AG08396 (cell line): ENCODE measurements at places on chromosomes 11 and 22.

GRCh38 chr11:45096636-45097035, 49.8 kb upstream of the PRDM11 start:
- DNase-seq = no peak

- no peak for DNase-seq
These were observed 299.6 kb downstream of the KIRREL3 start for GRCh38 chr11:126700768-126701519.

DNA sequence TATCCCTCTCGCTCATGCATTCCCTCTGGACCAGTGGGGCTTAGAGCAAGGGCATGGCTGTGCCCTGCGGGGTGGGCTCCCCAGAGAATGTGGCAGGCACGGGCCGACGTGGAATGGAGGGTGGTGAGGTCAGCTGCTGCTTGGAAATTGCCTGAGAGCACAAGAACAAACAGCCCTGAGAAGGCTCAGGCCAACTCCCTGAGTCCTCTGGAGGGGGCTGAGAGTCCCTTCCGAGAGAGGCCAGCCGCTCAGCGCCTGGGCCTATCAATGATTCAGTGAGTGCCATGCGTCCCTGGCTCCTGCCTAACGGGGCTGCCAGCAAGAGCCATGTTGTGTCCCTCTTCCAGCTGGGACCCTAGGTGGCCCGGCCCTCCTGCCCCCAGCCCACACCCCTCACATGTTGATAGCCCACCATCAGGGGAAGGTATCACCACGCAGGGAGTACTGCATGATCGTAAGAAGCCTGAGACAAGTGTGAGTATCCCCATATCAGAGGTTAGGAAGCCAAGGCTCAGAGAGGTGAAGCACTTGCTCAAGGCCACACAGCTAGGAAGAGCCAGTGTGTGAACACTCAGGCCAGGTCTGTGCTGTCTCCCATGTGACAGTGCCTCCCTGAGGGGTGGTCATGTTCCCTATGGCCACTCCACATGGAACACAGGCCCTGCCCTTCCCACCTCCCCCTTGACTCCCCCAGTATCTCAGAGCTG, 55.8 kb downstream of the NECTIN1 start:
- DNase-seq = no peak

GRCh38 chr11:78179459-78180071, 8.9 kb downstream of the KCTD21 start:
- no peak for DNase-seq

DNA sequence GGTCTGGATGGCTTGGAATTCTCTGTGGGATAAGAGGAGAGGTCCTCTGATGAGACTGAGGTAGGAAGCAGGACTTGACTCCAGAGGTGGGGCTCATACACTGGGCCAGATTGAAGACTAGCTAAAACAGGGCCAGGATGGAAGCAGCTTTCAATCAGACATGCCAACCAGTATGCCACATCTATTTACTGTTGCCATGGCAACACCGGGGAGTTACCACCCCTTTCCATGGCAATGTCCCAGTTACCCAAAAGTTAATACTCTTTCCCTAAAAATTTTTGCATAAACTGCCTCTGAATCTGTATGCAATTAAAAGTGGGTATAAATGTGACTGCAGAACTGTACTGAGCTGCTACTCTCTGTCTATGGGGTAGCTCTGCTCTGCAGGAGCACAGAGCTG, 247.5 kb upstream of the ZBED5 start:
- no peak for DNase-seq

DNA sequence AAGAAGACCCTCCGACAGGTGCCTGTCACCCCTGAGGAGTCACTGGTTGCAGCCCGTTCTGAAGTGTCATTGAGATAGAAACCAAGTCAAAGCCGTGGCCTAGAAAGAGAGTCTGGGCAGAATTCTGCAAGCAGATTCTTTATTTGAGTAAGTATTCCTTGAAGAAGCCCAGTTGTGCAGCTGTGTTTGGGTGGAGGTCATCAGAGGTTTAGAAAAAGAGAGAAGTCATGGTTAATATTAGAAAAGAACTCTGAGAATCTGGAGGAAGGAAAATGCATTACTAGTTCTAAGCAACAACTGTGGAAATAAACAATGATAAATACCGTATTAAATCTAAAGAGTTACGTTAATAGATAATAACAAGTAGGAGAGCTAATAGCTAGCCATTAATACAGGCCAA, 118.8 kb upstream of the KIRREL3 start:
- no peak for DNase-seq

DNA sequence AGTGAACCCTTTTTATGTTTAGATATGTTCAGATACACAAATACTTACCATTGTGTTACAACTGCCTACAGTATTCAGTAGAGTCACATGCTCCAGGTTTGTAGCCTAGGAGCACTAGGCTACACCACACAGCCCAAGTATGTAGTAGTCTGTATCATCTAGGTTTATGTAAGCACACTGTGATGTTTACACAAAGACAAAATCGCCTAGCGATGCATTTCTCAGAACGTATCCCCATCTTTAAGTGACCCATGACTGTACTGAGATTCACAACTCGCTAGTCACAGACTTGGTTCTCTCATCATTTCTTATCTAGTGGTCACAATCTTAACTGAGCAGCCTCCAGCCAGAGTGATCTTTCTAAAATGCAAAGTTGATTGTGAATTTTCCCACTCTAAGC, 119.2 kb downstream of the RASSF10 start:
- no peak for DNase-seq

DNA sequence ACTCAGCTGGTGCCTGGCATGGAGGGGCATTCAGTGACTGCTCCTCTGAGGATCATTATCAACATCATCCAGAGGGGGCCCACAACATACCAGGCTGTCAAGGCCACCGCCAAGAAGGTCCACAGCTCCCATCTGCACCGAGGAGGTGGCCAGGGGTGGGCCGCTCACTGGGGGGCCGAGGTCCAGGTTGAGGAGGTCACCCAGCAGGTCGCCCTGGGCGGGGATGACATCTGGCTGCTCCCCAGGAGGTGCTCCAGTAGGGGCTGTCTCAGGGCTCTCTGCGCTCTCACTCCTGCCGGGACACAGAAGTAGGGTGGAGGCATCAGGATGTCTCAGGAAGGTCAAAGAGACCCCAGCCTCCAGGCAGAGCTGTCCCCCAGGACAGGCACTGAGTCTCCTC, 25.1 kb upstream of the RASL10A start:
- DNase-seq = no peak

DNA sequence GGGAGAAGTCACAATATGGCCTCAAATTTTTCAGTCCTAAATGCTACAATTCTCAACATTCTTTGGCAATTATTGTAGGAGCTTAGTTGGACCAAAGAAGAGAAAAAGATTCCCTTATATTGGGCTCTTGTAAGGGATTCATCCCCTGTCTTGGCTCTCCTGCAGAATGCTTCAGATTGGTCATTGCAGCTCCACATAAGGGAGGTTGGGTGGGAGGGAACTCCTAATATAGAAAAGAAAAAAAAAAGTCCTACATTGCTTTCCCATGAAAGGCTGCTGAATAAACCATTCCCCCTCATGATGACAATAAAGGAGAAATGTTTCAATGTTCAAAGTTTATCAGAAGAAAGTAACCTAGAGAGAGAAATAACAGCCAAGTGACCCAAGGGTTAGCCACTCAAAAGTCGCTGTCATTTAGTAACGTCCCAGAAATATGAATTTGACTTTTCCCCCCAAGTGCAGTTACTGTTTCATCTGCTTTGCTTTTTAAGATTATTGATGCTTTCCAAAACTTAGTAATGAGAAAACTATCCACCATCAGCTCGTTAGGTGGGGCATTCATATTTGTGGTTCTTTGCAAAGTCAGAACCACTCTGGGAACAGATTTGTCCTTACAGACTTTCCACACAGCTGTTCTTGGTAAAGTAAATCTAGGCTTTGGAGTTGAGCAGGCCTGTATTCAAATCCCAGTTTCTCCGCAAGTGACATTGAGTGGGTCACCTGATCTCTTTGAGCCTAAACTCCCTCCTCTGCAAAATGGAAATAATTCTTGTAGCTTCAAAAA, 5.0 kb upstream of the SLC1A2 start:
- peak; percentile 74 for DNase-seq

GRCh38 chr11:7657306-7658025, 15.8 kb downstream of the CYB5R2 start:
- DNase-seq = peak; percentile 82

- no peak for DNase-seq
These were observed 1.8 kb downstream of the MS4A4A start for GRCh38 chr11:60282286-60282685.

DNA sequence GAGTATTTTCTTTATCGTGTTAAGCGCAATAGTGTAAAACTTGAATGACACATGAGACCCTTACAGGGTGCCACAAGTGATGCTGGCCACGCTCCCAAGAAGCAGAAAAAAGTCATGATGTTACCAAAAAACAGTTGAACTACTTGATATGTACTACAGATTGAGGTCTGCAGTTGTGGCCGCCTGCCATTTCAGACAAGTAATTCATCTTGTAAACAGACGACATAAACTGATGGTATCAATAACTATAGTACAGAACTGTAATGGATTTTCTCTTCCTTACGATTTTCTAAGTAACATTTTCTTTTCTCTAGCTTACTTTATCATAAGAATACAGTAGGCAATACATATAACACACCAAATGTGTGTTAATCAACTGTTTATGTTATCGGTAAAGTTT, 5.5 kb downstream of the CD59 start:
- DNase-seq = no peak

GRCh38 chr11:131692961-131693360, 322.5 kb downstream of the NTM start:
- no peak for DNase-seq

GRCh38 chr11:58837707-58838388, 6.7 kb downstream of the GLYATL2 start:
- DNase-seq = no peak

DNA sequence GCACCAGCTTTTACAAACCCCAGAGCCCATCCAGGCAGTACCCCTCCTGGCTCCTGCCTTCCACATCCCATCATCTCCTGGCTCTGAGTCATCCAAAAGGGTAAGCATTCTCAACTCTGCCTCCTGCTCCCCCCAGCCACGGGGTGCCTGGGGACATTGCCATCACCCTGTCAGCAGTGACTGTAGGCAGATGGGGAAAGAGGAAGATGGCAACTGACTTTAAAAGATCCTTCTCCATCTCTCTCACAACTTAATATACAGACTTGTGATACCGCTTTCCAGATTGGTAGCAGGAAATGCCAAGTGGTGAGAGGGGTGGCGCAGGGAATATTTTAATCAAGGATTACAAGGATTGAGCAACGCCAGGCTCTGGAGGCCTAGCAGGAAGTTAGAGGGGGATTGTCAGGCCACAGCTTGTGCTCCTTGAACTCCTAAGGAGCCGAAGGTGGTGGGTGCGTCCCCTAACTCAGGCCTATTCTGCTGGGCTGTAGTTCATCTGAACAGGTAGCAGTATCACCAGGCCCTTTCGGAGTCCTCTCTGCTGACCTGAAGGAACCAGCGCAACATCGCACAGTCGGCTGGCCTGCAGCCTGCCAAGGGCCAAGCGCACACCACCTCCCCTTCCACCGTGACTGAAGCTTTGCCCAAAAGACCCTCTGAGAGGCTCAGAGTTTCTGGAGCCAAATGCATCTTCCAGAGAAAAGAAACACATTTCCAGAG, 83.3 kb downstream of the ZC3H12C start:
- DNase-seq = peak; percentile 32

DNA sequence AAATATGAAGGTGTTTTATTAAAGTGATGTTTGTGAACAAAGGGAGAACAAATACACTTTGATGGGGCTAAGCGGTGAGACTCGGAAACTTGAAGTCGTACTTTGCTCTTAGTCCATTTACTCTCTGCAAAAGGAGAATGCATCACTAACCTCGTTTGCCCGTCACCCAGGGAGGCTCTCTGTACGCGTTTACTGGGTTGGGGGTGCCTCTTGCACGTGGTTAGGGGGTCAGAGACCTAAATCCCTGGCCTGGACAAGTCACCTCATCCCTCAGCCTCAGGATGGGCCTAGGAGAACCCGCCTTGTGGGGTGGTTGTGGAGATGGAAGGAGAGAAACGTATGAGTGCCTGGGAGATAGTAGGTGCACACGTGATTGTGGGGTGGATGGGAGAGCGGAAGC, 803 bp upstream of the IFT27 start:
- no peak for DNase-seq

DNA sequence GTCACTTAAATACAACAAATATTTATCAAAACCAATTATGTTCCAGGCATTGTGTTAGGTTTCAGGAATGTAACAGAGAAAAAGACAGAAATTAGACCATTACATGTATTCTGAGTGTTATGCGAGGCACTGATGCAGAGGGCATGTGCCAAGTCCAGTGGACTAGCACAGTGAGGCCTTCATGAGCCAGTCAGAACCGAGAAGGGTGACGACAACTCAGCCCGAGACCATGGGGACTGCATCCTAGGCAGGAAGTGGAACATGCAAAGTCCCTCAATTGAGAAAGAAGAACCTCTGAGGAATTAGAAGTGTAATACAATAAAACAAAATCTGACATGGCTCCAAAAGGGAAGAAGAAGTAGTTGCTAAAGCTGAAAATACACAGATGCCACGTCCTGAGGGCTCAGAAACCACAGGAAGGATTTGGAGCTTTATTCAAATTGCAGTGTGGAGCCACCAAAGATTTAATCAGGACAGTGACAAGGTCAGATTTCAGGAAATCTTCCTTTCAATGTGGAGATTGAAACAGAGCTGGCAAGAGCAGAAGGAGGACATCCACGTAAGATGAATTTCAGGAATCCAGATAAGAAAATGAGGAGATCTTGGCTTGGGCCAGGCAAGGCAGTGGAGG, 529.6 kb downstream of the NTM start:
- DNase-seq = no peak

GRCh38 chr11:68049509-68050370, 10.9 kb downstream of the TCIRG1 start:
- DNase-seq = no peak

DNA sequence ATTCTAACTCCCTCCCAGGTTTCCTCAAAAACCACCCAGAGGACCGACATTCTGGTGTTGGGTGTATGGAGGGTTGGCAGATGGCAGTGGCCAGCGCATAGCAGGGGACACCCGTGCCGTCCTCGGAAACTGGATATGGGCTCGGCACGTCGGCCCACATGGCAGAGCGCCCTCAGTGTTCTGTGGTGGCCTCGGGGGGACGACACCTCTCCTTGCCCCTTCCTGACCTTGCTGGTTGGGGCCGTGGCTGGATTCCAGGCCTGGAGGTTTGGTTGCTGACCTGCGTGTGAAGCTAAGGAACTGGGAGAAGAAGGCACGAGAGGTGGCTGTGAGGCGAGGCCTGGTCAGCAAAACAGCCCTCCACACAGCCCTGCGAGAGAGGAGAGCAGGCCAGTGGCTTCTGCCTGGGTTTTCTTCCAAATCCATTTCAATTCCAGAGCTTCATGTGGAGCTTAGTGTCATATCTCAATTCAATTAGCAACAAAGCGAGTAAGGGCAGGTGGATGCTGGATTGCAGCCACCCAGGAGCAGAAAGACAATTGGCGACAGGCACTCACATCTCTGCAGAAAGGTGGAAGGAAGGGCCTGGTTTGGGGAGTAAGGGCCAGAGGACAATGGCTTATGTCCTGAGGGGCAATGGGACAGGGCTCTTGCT, 478.4 kb downstream of the BRD1 start:
- DNase-seq = no peak

DNA sequence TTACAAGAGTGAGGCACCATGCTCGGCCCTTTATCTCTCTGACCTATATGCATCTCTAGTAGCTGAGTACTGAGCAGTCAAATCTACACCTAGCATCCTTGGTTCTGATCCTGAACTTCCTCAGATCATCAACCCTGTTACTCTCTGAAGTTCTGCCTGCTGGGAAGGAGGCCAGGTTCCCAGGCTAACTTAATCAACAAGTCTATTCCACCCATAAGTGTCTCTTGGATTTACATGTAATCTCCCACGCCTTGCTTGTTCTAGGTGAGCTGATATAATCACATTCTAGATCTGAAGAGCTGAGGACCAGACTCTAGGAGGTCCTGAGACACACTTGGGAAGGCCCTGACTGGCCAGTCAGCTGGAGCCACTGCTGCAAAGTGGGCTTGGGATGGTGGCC, 22.1 kb downstream of the CABP7 start:
- no peak for DNase-seq

- DNase-seq = no peak
These were observed 111.9 kb downstream of the ZBTB16 start for GRCh38 chr11:114171257-114172054.
